ENCODE measurements at places on chromosomes 3 and 15. TPM values are rescaled to one million over a fixed set of nuclear protein-coding genes. Genes with fewer than 3 reads are reported as not detected.

- no peak for DNase-seq
These were observed 435.4 kb upstream of the GOLIM4 start for GRCh38 chr3:168531116-168531515.

Gene GNAT1
- total RNA-seq: not detected

DNA sequence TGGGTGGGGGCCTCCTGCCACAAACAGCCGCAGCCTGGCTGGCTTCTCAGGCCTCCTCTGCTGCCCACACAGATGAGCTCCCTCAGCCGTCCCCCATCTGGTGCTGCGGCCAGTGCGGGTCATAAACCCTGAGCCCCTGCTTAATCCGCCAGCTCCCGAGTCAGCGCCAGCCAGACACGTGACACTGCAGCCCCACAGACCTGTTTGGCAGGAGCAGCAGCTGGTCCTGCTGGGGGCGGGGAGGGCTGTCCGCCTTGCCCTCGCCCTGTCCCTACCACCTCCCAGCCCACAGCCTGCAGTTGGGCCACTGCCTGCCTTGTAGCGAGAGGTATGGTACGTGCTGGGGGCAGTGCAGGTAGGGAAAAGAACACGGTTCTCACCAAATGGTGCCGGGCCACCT, 86.2 kb downstream of the IQSEC1 start:
- no peak for DNase-seq

Gene CPLX3
- total RNA-seq: not detected

- no peak for DNase-seq
These were observed 2.5 kb downstream of the FAM107A start for GRCh38 chr3:58574682-58575081.

Gene CLEC3B
- total RNA-seq: 2.0 TPM

GRCh38 chr3:24387000-24387399, 107.7 kb downstream of the THRB start:
- DNase-seq: no peak

DNA sequence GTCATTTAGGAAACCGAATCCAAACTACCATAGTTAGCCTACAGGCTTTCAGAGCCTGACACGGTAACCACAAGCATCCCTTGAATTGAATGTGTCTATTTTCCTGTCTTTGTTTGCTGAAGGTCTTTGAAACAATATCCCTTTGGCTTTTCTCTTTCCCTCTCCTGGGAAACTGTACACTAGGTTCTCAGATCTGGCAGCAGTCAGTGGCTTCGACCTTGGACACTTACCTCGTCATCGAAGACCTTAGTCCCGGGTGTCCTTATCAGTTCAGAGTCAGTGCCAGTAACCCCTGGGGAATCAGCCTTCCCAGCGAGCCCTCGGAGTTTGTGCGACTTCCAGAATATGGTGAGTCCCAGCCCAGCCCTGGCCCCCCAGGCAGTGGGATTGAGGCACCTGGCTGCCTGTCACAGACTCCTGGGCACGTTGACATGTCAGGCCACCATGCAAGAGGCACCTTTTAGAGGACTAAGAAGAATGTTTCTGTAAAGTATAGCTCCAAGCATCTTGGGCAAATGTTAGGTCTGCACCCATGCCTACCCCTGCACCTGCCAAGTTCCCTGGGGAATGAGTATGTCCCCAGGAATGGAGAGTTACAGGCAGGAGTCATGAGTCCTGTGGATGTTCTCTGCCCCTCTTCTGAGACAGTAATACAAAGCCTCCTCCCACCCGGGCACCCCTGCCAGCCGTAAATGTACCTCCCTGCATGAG, 30.4 kb upstream of the UMPS start:
- no peak for DNase-seq

DNA sequence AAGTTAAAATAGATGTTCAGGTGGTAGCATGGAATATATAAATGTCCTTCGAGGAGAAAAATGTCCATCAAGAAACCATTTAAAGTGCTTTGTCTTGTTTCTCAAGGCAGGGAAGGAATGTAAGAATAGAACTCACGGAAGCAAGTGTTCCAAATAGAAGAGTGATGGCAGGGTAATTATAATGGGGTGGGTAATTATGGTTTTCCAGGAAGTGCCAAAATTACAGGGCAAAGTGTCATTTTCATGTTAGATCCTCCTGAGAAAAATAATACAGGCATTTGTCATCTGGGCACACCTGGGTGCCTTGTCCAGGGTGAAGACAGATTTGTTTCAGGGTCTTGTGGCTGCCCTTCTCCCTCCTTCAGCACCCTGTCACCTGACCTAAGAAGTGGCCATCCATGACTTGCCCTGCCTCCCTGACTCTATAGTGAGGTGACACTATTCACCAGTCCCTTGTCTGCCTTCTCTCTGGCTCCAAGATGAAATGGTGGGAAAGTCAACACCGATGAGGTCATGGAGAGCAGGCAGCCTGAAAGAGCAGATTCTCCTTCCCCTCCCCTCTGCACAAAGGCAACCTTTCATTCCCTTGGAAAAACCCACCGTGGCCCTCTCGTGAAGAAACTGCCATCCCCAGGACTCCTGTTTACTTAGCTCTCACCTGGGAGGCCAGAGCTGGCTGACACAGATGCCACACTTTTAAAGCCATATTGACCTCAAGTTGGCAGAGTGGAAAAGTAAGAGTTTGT, 45.1 kb upstream of the AMOTL2 start:
- no peak for DNase-seq

- DNase-seq: no peak
These were observed 155.8 kb downstream of the FAM43A start for GRCh38 chr3:194841515-194841841.

DNA sequence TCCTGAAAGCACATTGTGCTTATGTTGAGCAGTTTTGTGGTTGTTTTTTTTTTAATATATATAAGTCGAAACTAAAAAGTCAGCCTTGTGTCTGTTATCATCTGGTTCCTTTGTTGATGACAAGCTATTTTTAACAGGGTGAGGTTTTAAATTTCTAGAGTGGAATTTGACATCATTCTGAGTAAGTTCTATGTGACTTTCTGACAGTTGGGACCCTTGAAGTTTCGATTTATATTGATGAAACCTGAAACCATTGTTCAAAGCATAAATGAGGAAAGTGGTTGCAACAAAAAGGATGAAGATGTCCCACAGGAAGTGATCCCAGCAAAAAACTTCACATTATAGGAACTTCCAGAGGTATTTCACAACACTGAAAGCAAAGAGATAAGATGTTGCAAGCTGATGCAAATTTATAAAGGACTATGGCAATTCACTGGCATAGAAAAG, 94.0 kb downstream of the CYP19A1 start:
- no peak for DNase-seq

Gene FMN1
- total RNA-seq: 9.0 TPM

Gene CTXN2
- not detected for total RNA-seq

Gene GRAMD2A
- total RNA-seq: not detected

GRCh38 chr3:74643636-74644035, 29.2 kb upstream of the CNTN3 start:
- DNase-seq: peak; percentile 9

GRCh38 chr15:53829471-53829870, 70.0 kb upstream of the WDR72 start:
- DNase-seq: no peak

DNA sequence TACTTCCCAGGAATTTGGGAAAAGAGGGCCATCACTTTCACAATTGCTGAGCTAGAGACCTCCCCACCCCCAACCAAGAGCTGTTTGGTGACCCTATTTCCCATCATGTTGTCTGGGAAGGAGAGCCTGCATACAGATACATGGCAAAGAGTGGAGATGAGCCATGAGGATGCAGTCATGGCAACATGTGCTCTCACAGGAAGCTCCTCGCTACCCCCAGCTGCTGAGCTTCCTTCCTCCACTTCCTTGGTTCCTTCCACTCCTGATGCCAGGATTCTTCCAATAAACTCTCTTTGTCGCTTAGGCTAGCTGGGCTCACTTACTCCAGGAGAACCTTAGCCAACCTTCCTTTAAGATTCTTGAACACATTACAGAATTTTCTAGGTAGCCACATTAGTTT, 48.3 kb upstream of the MUC13 start:
- no peak for DNase-seq

GRCh38 chr15:95365511-95366107, 964.9 kb upstream of the NR2F2 start:
- no peak for DNase-seq

GRCh38 chr3:110821586-110821985, 250.0 kb upstream of the NECTIN3 start:
- DNase-seq: no peak

- DNase-seq: no peak
These were observed 512 bp upstream of the TRH start for GRCh38 chr3:129973853-129974563.

Gene RAB6B
- total RNA-seq: 3.3 TPM

DNA sequence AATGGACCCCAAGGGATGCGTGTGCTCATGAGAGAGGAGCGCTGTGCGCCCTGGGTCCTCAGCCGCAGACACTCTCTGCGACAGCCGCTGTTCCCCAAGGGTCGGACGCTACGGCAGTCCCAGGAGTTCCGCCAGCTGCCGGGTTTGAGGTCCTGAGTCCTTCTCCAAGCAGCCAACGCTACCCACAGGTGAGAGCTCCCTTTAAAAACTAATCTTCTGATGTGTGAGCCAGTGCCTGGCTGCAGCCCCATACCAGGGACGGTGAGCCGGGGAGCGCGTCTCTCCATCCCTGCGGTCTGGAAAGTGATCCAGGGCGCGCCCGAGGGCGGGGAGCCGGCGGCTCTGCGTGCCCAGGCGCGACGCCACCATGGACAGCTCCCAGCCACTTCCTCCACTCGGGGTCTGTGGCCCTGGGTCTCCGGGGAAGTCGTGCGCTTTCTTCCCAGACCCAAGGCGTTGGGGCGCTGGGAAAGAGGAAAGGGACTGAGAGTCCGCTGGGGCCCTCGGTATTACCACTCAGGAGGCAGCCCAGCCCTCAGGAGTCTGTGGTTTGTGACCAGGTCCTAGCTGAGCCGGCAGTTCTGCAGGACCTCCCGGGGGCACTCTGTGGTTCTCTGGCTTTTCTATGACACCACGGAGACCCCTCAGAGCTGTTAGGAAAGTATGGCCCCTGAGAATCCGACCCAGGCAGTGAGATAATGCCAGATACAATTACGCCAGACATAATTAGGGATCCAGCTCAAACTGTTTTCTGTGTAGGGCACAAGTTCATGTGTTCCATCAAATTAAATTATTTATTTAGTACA, 1.4 kb downstream of the CEMIP start:
- peak; percentile 62 for DNase-seq

DNA sequence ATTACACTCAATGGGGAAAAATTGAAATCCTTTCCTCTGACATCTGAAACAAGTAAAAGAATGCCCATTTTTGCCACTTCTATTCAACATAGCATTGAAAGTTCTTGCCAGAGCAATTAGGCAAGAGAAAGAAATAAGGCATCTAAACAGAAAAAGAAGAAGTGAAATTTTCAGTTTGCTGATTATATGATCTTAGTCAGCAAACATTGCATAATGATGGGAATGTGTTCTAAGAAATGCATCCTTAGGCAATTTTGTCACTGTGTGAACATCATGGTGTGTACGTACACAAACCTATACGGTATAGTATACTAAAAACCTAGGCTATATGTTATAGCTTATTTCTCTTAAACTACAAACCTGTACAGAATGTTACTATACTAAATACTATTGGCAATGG, 278.0 kb downstream of the CGGBP1 start:
- DNase-seq: no peak

DNA sequence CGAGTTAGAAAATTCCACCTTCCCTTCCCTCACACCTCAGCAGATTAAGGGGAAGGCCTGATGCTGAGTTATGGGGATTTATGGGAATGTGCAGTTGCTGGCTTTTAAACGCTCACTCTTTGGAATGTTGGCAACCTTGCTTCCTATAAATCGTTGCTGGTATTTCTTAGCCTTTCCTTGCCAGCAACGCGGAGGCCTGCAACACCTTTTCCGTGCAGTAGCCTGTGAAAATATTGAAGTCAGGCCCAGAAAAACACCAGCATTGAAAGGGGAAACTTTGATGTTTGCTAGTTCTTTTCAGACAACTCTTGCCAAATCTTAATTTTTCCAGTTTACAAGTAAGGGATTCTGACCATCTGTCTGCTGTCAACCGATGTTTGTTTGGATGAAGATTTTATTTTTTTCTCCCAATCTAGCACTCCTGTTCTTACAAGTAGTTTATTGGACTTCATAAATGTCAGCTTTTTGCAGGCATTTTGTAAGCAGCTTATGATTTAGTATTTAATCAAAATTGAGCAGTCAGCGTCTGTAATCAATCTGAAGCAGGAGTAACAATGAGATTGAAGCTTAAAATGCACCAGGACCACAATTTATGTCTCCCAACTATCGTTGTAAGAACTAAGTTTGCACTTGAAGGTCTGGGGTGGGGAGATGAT, 251.0 kb downstream of the RPLP1 start:
- peak; percentile 35 for DNase-seq

Gene SNX22
- not detected for total RNA-seq

Gene CCR9
- not detected for total RNA-seq

Gene EDEM1
- 20.5 TPM for total RNA-seq

- no peak for DNase-seq
These were observed 314.5 kb upstream of the CCDC54 start for GRCh38 chr3:107062787-107063186.

GRCh38 chr15:37080261-37080921, 20.0 kb downstream of the MEIS2 start:
- DNase-seq: no peak

- no peak for DNase-seq
These were observed 24.9 kb upstream of the THRB start for GRCh38 chr3:24519368-24520100.

GRCh38 chr3:17733215-17733614, 9.2 kb downstream of the TBC1D5 start:
- DNase-seq: no peak

DNA sequence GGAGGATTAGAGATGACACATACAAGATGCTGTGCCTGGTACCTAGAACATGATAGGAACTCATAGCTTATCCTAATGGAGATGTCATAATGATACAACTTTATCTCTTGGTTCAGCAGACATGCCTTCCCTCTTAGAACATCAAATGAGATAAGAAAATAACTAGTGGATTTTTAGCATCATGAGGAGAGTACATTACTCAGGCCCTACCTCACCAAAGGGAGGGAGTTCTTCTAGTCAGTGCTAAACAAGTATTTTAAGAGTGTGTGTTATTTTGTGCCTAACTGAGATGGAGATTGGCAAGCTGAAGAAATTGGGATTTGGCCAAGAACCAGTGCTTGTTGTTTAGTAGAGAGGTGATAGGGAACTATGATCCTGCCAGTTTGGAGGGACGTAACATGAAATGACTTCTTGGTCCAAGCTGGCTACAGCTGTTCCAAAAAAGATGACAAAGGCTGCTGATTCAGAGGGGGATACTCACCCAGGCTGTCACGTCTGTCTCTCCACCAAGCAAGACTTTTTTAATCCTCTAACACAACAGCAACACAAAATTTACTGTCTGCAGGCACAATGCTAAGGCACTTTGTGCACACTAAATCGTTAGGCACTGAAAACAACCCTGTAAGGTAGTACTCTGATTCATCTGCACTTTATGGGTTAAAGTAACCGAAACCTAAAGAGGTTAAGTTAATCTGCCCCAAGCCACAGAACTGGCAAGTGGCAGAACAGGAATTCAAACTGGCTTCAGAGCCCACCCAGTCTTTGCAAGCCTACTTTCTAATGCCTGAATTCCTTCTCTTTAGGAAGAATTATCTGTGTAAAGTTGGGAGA, 126.5 kb downstream of the CMSS1 start:
- peak; percentile 50 for DNase-seq

GRCh38 chr3:128187495-128187894, 34.2 kb downstream of the EEFSEC start:
- no peak for DNase-seq

- no peak for DNase-seq
These were observed 655.9 kb upstream of the ADAMTS9 start for GRCh38 chr3:65343736-65344135.

Measured in MG63 (cell line).